Caco-2 (cell line): ENCODE measurements at places on chromosomes 12 and 14. TPM values are rescaled to one million over a fixed set of nuclear protein-coding genes. Genes with fewer than 3 reads are reported as not detected.

DNA sequence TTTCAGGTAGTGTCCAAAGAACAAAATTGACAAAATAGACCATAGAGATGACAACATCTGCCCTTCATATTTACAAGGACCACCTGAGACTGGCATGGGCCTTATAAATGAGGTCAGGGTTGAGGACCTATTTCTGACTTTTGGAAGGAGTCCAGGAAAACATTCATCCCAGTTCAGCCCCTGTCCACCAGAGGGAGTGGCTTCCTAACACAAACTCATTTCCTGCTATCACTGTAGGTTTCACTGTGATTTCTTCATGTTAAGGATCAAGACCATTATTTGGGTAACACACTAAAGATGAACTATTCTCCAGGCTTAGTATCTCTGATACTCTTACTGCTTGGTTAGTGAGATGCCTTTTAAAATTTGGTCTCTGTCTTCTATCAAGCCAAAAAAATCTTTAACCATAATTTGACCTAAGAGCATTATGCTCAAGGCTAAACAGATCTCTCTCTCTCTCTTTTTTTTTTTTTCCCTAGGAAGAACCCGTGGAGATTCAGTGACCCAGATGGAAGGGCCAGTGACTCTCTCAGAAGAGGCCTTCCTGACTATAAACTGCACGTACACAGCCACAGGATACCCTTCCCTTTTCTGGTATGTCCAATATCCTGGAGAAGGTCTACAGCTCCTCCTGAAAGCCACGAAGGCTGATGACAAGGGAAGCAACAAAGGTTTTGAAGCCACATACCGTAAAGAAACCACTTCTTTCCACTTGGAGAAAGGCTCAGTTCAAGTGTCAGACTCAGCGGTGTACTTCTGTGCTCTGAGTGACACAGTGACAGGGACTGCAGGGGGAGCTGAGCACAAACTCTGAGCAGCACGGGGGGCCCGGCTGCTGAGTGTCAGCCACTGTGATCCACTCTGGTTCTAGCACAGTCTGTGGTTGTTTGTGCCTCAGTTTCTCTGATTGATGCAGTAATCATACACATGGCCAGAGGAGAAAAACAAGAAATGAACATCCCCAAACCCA, 267.6 kb upstream of the OR4E1 start:
- no peak for DNase-seq

- DNase-seq: no peak
Observed at GRCh38 chr12:38932320-38932719, 26.9 kb upstream of the CPNE8 start.

DNA sequence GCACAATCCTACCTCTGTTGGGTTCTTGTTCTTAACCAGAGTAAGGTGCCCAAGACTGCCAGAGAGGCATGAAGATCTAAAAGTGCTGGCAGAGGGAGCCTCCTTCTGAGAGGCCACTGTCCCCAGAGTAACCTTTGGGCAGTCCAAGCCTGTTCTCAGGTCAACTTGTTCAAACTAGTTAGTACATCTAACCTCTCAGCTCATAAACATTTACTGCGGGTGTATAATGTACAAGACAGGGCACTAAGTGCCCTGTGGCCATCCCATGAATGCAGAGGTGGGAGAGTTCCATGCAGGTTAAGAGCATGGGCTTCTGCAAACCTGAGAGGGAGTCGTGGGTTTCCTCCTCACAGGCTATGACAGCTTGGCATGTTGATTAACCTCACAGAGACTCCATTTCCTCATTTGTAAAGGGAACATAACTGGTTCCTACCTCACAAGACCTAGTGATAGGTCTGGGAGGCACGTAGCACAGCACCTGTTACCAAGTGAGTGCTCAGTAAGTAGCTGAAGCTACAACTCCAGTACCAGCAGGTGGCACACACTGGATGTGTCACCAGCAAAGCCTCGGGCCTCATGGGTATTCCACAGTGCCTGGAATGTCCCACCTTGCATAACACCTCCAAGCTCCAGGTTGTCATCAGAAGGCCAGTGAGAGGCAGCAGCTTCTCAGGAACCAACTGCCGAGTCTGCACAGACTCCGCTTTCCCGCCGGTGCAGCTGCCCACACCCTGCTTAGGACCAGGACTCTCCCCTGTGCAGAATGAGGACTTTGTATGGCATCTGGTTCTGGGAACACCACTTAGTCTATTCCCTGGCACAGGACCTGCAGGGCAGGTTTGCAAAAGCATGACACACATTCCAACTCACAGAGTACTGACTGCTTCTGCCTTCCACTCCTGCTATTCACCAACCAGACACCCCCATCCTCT, 4.4 kb downstream of the VDR start:
- DNase-seq: peak; percentile 85

- no peak for DNase-seq
Observed at GRCh38 chr12:117120787-117121186, 21.6 kb upstream of the TESC start.

Gene AHNAK2
- total RNA-seq: 0.77 and 0.81 TPM in 2 replicates

Gene PTPN6
- total RNA-seq: 43.9 and 54.8 TPM in 2 replicates
